ENCODE measurements at places on chromosomes 4 and X.
A peak's percentile ranks its signal among the peaks of the same experiment; 100 is the strongest.

DNA sequence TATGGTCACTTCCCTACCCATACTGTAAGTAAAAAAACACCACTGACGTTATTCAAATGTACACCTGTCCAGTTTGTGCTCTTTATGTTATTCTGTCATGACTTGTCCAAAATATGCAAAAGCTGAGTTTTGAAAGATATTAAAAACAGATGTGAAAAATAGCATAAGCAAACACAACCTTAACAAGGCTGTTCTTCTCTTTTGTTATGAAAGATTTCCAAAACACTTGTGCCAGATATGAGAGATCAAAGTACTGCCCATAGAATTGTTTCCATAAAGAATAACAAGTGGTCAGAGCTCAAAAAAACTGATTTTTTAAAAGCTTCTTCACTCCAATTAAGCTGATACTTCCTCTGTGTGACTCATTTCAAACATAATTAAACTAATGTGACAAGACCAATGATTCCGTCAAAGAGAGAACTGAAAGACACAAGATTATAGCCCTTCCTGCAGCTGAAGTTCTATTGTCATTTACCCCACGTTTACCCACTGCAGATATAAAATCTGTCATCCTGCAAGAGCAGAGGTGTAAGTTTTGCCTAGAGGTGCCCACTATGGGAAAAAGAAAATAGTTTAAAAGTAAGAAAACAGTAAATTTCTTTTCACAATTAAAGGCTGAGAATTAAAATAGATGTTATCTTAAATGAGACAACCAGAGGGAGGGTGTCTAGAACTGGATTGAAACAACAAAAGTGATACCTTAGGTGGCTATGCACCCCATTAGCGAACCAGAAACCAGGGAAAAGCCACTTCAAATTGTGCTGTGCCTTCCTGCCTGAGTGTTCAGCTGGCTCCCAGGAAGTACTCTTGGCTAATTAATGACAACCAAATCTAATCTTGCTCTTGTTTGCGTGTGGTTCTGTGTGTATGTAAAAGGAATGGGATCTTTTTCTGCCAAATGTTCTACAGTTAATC is 30.1 kb downstream of the RASSF6 start:
- no peak for DNase-seq

DNA sequence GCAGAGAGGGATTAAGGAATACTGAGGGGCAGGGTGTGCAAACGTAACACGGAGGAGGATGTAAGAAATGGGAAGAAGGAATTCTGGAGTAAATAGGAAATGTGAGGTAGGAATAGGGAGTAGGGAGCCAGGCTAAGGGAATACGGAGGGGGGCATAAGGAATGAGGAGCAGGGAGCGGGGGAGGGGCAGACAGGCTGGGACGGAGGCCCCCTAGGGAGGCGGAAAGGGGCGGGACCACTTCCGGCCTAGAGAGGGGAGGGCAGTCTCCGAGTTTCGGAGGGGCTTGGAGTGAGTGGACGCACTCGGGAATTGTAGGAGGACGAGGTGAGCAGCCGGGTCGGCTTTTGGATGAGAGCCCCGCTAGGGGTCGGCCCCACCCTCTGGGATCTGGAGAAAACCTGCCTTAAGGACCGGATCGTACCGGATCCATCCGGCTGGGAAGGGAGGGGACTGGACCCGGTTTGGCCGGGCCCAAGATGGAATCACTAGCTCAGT is 612 bp downstream of the MAGED2 start:
- peak; percentile 45 for DNase-seq

DNA sequence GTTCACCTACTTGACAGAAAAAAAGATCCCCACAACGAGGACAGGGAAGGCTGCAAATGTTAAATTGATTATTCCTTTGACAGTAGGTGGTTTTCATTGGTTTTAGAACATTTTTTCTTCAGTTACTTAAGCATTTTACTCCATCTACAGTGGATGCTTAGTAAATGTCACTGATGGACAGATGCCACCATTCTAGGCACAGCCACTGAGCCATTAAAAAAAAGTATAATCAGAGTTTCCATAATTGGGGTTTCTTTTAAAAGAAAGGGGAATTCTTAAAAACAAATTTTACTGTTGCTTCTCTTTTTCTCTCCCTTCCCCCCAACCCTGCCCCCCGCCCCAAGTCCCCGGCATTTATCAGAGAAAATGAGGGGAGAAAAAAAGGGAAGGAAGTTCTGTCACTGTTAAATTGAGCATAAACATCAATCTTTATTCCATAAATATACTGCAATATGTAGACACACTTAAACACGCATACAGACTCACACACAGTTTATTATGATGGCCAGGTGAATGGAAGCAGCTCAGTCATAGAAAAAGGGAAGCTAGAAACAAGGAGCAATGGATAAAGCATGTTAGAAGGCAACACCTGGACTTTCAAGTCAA is 79.7 kb upstream of the PRPS2 start:
- DNase-seq: no peak

DNA sequence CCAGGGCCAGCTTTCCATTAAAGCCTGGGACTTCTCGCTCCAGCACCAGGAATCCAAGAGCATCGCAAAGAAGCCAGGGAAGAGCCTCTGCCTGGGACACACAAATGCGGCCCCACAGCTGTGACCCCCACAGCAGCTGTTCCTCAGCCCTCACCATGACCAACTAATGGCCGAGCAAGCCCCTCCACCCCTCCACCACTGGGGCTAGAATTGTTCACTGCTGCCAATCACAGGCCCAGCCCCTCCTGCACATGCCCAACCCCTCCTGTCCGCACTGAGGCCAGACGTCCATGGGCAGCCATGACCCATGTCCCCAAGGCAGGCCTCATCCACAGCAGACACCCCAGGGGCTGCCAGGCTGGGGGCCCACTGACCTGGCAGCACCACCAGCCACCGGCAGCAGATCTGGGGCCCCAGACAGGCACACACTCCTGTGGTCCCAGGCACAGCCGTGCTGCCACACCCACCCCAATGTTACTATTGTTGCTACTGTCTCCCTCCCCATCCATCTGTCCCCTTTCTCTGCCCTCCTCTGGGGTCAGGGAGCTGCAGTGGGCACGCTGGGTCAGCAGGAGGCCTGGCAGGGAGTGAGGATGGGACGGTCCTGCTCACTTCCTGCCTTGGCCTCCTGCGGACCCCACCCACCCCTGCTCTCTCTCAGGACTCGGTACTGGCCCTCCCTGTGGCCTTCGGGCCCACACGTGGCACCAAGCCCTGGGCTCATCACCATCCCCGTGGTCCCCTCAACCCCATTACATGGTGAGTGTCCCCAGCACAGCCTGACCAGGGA is 56.0 kb downstream of the ZFYVE28 start:
- DNase-seq: no peak

DNA sequence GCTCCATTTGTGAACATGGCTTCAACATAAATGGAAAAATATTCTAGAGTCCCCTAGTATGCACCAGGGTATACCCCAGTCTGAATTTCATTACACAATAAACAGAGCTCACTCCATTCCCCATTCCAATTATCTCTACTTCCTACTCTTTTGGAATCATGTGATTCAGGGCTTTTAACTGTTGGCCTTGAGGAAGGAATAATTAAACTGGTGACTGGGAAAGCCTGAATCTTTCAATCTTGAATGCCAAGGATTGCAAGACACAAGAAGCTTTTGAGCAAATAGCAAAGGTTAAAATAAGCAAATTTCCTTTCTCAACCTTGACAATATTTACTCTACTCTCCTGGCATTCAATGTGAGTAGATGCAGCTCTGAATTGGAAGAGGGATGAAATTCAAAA is 77.5 kb upstream of the INPP4B start:
- no peak for DNase-seq

DNA sequence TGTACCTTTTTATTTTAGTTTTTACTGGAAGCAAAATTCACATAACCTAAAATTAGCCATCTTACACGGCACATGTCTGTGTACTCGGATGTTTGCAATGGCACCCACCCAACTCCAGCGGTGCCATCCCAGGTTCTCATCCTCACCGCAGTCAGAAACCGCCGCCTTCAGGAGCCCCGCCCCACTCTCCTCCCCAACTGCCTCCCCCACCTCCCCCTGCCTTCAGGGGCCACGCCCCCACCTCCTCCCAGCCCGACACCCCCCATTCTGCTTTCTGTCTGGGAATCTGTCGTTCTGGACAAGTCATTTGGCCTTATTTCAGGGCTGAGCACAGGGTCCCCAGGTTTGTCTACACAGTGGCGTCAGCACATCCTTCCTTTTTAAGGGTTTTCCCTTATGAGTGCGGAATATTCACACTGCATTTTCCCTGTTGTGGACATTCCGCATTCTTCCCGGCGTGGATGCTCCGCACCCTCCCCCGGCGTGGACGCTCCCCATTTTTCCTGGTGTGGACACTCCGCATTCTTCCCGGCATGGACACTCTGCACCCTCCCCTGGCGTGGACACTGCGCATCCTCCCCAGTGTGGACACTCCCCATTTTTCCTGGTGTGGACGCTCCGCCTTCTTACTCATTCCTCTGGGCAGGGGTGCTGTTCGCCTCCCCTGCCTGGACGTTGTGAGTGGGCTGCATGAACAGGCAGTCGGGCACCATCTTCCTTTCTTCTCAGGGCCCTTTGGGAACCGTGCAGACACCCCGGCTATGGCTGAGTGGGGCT is 135.4 kb upstream of the NKX1-1 start:
- no peak for DNase-seq

- DNase-seq: no peak
Measured at GRCh38 chr4:159343116-159343515, 240.2 kb downstream of the RAPGEF2 start.

- no peak for DNase-seq
Measured at GRCh38 chr4:8282742-8283141, 13.2 kb downstream of the HTRA3 start.

DNA sequence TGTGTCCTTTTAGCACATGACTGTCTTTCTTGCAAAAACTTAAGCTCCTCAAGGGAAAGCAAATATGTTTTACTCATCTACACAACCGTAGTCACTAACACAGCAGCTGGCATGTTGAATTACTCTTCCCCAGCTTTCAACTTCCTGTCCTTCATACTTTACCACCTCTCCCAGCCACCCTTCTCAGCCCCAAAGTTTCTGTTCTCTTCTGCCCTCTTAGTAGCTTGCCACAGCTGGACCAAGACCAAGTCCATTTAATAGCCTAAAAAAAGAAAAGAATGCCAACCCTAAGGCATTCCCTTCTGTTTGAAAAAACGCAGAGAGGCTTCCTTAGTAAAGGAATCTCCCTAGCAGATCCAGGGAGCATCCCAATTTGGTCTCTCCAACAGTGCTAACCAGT is 36.8 kb downstream of the SRPX2 start:
- DNase-seq: no peak

GRCh38 chr4:142778430-142778829 is 67.7 kb downstream of the INPP4B start:
- peak; percentile 24 for DNase-seq

DNA sequence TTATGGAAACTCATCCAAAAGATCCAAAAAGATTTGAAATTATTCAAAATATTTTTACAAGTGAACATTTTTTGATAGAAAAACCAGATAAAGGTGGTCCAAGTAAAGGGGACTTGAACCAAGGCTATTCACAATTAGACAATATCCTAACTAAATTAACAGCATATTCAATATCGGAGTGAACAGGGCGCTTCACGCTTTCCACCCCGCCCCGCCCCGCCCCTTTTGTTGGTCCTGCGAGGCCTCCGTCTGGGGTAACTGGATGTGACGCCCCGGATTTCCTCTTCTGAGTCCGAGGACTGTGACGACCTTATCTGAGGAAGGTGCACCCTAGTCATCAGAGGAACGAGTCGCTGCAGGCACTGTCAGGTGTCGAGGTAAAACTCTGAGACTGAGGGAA is at the start of gene MAGEB16:
Gene MAGEB16 (plus strand): TSS at position 301 of the 400 bp plus-strand sequence. CDS start 3,855 bp downstream, outside the sequence.
- no peak for DNase-seq

- DNase-seq: no peak
Measured at GRCh38 chrX:47146936-47147859, 2.2 kb downstream of the RBM10 start.

GRCh38 chr4:185754961-185755360 is 57.0 kb downstream of the SORBS2 start:
- no peak for DNase-seq

DNA sequence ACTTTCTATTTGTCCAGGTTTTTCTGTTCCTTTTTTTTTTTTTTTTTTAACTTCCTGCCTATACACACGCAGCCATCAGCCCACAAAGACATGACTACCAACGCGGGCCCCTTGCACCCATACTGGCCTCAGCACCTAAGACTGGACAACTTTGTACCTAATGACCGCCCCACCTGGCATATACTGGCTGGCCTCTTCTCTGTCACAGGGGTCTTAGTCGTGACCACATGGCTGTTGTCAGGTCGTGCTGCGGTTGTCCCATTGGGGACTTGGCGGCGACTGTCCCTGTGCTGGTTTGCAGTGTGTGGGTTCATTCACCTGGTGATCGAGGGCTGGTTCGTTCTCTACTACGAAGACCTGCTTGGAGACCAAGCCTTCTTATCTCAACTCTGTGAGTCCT is 2.1 kb downstream of the EBP start:
- DNase-seq: no peak

DNA sequence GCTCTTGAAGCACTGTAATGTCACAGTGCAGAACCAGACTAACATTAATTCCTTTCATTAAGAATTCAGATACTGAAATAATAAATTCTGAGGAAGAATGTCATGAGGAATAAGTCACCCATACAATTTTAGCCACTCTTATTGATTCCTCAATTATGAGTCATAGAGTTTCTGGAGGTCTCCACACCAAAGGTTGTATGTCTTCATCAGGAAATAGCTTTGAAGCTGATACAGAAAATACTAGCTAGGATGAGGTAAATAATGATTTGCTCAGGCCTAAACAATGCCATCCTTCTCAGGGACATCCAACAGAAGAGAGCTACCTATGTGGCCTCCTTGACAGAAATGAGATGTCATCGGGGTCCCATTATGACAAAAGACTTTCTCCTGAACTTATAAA is 238.8 kb downstream of the OR13H1 start:
- no peak for DNase-seq

- DNase-seq: no peak
Measured at GRCh38 chr4:6938237-6938636, 28.6 kb downstream of the TBC1D14 start.

DNA sequence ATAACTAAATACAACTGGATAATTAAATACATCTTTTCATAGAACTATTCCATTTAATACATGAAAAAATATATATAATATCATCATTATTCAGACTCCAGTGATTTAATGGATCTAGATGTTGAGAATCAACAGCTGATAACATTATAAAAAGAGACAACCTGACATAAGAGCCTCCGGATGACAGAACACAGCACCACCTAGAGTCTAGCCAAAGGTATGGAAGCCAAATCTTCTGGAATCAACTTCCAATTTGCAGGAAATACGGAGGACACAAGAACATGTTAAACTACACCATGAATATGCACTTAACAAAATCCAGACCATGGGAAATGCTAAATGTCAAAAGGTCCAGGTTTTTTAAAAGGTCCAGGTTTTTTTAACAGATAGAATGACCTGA is 55.0 kb downstream of the LRBA start:
- no peak for DNase-seq

DNA sequence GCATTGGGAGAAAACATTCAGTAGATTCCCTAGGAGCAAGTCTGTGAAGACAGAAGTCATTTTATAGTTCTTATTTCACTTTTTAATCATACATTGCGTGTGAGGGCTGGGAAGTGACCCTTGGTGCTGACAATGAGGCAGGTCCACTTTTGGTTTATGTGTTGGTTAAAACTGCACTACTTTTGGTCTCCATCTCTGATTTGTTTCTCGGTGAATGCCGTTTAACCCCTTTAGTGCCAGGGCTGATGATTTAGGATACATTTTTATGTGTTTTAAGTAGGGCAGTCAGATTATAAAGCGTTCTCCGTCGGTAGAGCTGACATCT is 110.4 kb downstream of the AFF1 start:
- DNase-seq: no peak

GRCh38 chr4:176533159-176533558 is 213.4 kb downstream of the SPCS3 start:
- DNase-seq: no peak

GRCh38 chr4:131159261-131159660 is 1989.8 kb upstream of the PCDH10 start:
- no peak for DNase-seq

- no peak for DNase-seq
Measured at GRCh38 chr4:150533673-150534072, 48.3 kb upstream of the MAB21L2 start.

Data from fibroblast of skin of left quadriceps (primary cell).